KG1 (cell line): ENCODE measurements at places on chromosomes 4 and X.

DNA sequence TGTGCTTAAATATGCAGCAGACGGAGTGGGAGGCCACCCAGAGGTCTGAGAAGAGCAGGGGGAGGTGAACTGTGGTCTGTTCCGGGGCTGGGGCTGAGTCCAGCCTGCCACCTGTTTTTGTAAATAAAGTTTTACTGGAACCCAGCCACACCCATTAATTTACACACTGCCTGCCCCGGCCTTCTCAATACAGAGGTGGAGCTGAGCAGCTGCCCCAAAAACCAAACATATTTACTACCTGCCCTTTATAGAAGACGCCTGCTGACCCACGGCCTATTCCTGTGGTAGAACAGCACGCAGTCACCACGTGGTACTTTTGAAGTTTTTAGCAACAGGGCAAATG is 45.9 kb downstream of the FGFRL1 start:
- no peak for DNase-seq

DNA sequence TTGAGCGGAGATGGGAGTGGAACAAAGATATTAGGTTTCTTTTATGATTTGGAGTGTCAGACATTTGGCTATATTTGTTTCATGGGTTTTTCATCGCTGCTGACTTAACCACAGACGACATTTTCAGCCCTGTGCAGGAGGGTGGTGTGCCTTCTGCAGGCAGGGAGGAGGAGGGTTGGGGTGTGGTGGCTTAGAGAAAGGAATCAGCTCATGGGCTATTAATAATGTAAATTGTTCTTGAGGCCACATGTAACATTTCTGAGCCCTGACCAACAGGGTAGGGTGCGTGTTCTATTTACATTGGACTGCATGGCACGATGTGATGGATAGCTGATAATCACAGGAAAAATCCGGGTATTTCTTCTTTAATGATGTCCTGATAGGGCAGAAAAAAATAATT is 67.6 kb downstream of the POLA1 start:
- no peak for DNase-seq

GRCh38 chr4:167784826-167785225 is 307.5 kb upstream of the ANXA10 start:
- DNase-seq: no peak

GRCh38 chr4:78652282-78652876 is 100.8 kb downstream of the ANXA3 start:
- no peak for DNase-seq

- DNase-seq: no peak
These were observed 32.8 kb downstream of the ELOVL6 start for GRCh38 chr4:110165382-110166286.

DNA sequence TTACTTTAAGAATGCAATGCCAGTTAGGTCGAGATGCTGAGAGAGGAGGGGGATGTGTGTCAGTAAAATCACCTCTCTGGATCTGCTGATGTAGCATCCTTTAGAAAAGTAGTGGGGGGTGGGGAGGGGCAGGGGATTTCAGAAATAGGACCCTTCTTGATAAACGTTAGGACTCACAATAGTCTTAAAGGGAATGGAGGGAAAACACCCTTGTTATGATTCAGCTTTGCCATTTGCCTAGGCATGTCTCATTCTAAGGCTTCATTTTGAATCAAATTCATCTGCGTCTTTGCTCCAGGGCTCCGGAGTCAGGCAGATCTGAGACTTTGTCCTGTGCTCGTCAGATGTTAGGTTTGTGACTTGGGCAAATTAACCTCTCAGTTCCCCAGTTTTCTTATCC is 879 bp downstream of the SH2D1A start:
- no peak for DNase-seq

GRCh38 chr4:143071351-143071750 is 113.4 kb upstream of the USP38 start:
- DNase-seq: no peak

- no peak for DNase-seq
These were observed 2.7 kb downstream of the SHOX start for GRCh38 chrX:633043-633984.

DNA sequence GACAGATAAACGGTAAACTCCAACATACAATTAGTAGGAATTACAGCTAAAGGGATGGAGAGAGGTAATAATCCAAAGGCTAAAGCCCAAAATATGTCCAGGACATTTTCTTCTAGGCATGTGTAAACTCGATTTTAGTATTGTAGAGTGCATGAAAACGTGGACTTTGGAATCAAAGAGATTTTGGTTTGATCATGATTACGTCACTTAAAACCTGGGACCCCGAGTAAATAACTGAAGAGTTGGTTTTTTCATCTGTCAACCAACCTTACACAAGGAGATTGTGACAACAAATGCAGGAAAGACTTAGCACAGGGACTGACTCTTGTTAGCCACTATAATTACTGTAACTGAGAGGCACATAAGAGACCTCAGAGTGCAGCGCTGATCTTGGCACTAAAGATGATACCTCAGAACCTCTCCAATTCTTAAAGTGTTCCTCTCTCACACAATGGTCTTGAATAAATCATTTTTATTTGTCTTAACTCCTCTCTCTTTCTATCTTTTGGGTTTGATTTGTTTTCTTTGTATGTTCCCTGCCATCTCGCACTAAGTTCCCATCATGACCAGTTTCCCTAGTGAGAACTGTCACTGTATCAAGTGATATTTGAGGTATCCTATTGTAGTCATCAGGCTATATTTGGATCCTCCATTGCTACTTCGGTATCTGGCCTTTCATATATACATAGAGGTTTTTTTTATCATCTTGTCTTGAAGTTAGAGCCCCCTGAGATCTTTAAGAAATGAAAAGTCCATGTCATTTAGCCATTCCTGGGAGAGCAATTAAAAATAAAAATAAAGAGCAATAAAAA is 32.2 kb upstream of the MSL3 start:
- DNase-seq: no peak

- no peak for DNase-seq
These were observed 27.9 kb upstream of the EXOC1L start for GRCh38 chr4:55791666-55792065.

DNA sequence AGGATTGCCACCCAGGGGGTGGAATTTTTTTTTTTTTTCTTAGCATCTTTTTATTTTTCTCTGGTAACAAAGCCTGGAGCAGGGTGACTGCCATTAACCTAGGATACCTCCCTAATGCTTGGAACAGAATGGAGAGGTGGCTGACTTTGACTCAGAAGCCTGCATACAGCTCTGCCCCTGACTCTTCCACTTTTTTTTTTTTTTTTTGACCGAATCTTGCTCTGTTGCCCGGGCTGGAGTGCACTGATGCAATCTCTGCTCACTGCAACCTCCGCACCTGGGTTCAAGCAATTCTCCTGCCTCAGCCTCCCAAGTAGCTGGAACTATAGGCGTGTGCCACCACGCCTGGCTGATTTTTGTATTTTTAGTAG is 341 bp upstream of the SLC2A9 start:
- no peak for DNase-seq

GRCh38 chr4:150242820-150243458 is 164.7 kb downstream of the DCLK2 start:
- DNase-seq: no peak

DNA sequence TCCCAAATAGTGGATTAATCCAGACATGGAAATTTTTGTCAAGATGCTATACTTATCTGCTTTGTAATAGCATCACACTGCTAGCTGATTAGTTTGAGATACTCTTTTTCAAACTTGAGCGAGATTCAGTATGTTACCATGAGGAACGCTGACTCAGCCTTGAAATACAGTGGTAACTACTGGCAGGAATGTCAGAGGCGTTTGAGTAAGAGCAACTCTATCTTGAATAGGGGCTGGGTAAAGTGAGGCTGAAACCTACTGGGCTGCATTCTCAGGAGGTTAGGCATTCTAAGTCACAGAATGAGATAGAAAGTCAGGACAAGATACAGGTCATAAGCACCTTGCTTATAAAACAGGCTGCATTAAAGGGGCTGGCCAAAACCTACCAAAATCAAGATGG is 2519.6 kb downstream of the ARAP2 start:
- DNase-seq: no peak

GRCh38 chrX:51144828-51145442 is 187.7 kb upstream of the NUDT10 start:
- DNase-seq: no peak

GRCh38 chrX:63934791-63935190 is 149.8 kb upstream of the ARHGEF9 start:
- no peak for DNase-seq

GRCh38 chr4:6198768-6199421 is 1.5 kb downstream of the JAKMIP1 start:
- no peak for DNase-seq

GRCh38 chr4:55157559-55158277 is 32.3 kb upstream of the KDR start:
- DNase-seq: no peak

DNA sequence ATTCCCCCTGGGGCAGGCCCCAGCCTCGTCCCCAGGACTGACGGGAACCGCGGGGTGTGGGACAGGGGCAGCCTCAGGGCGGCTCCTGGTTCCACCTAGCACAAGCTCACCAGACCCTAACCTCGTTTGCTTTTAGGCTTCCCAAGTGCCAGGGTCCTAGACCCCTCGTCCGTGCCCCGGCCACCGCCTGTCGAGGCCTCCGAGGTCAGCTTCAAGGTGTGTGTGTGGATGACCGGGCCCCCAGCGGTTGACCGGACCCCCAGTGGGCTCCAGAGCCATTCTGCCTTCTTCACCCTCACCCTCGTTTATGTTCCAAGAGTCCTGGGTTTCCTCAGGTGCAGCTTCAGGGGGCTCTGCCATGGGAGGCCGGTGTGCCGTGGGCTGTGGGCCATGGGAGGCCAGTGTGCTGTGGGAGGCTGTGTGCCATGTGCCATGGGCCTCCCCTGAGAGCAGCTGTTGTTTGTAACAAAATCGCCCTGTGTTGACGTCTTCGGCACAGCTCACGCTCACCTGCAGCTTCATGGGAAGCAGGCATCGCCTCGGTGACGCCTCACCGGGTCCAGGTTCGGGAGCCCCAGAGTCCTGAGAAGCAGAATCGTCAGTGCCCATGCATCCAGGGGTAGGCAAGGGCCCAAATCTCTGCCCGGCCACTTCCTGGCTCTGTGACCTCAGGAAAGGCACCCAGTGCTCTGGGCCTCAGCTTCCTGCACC is 43.0 kb upstream of the HMX1 start:
- DNase-seq: no peak

- no peak for DNase-seq
These were observed 767 bp downstream of the PAQR3 start for GRCh38 chr4:78938474-78938867.

GRCh38 chr4:129929052-129929451 is 833.1 kb downstream of the C4orf33 start:
- DNase-seq: no peak

GRCh38 chrX:86329174-86329573 is 180.9 kb downstream of the DACH2 start:
- no peak for DNase-seq

GRCh38 chrX:3176439-3176820 is 135.2 kb downstream of the ARSF start:
- no peak for DNase-seq

DNA sequence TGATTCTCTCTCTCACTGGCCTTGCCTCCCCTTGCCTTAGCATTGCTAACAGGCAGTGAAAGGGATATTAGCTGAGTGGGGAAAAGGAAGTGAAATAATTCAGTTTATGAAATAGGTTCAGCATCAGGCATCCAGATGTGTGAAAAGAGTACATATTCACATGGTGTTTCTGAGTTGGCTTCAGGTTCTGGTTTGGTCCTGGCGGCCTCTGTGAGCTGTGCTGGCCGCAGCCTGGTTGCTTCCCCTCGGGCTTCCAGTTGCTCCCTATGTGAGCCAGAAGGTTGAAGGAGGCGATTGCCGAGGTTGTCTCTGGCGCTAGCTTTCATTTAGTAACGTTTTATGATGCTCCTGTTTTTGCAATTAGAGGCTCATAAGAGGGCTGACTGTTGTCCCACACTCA is 99.1 kb upstream of the TLR2 start:
- no peak for DNase-seq

GRCh38 chr4:7647600-7648543 is 213.1 kb upstream of the PSAPL1 start:
- no peak for DNase-seq

DNA sequence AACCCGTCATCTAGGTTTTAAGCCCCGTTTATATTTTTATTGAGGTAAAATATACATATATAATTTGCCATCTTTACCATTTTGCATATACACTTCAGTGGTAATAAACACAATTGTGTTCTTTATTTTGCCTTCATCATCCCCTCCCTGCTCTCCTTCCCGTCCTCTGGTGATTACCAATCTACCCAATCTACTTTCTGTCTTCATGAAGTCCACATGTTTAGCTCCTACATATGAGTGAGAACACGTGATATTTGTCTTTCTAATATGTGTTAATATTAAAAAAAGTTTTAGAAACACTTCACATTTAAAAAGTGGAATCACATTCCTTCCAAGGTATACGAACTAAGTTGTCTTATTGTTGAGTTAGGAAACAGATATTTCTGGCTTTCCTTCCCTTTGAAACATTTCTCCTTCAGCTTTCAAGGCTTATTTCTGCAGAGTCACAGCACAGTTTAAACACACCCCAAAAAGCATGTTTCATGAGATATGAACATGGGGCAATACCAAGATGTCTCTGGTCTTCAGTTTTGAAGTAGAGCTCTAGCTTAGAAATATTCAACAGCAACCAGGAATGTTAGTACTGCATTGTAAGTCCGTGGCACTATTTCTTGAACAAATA is 35.9 kb downstream of the GYPA start:
- DNase-seq: no peak

GRCh38 chr4:177632481-177632880 is 190.2 kb upstream of the AGA start:
- DNase-seq: no peak

- DNase-seq: no peak
These were observed 313.0 kb upstream of the GRID2 start for GRCh38 chr4:91990726-91991125.

- no peak for DNase-seq
These were observed 101.5 kb downstream of the MXRA5 start for GRCh38 chrX:3244955-3245354.

DNA sequence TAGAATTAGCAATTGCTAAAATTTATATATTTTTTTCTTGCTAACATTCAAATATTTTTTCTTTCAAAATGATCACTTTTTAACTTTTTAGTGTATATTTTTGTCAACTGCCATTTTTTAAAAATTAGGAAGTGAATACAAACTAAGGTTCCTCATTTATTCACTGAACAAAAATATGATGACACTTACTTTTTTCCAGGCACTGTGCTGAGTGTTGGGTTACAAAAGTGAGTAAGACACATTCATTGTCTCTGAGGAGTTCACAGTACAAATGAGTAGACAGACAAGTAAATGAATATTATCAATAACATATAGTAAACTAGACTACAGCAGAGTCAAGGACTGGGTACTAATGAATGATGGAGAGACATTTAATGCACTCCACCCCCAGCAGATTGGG is 543.5 kb downstream of the PDHA2 start:
- DNase-seq: no peak
